Activated naive CD8-positive, alpha-beta T cell treated with anti-CD3 and anti-CD28 coated beads for 36 hours (primary cell): ENCODE measurements at places on chromosomes 16 and 17. TPM values are rescaled to one million over a fixed set of nuclear protein-coding genes. Genes with fewer than 3 reads are reported as not detected.

ACSM2B gene
- total RNA-seq = not detected

WIPI1 gene
- total RNA-seq = 8.9 TPM

CCL17 gene
- not detected for total RNA-seq

CCP110 gene
- total RNA-seq = 28.7 TPM

C16orf46 gene
- total RNA-seq = 0.39 TPM

SKAP1 gene
- 55.4 TPM for total RNA-seq

INCA1 gene
- total RNA-seq = 0.36 TPM

CEMP1 gene
- not detected for total RNA-seq

ARL5C gene
- total RNA-seq = not detected

NPIPB2 gene
- total RNA-seq = 6.2 TPM

SLC16A13 gene
- total RNA-seq = 6.2 TPM

CA4 gene
- not detected for total RNA-seq

ABI3 gene
- 55.5 TPM for total RNA-seq

SEC14L5 gene
- total RNA-seq = 0.10 TPM

CDH16 gene
- not detected for total RNA-seq

RNF222 gene
- total RNA-seq = 0.14 TPM

GRCh38 chr16:84808826-84809225 lies 11.0 kb upstream of the CRISPLD2 start:
- no peak for DNase-seq

GRCh38 chr17:19510903-19511302 lies 22.8 kb upstream of the SLC47A1 start:
- DNase-seq = no peak

DNA sequence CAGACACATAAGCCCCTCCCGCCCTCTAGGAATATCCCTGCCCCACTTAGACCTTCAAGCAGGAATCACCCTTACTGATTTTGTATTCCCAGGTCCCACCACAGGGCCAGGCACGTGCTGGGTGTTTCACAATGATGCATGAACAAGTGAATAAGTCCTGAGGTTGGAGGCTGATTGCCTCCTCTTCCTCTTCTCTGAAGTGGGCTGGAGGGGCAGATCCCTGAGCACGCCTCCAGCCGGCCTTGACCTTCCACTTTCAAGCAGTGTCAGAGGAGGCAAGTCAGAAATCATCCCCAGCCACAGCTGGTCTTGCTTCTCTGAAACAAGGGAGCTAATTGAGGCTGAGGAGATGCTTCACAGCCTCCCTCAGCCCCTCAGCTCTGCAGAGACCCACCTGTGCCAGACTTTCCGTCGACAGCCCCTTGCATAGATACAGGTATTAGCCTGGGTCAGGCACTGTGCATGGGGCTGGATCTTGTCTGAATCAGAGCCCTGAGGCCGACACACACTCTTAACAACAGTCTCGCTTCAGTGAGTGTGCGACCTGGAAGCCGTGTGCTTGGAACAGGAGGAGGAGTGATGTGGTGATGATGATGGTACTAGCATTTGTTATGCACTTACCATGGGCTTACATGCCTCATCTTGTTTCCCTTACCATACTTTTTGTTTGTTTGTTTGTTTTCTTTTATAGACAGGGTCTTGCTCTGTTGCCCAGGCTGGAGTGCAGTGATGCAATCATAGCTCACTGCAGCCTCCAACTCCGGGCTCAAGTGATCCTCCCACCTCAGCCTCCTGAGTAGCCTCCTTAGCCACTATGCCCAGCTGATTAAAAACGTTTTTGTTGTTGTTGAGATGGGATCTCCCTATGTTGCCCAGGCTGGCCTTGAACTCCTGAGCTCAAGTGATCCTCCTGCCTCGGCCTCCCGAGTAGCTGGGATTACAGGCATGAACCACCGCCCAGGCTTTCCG lies 15.0 kb downstream of the MRM1 start:
- no peak for DNase-seq

- no peak for DNase-seq
These were observed 68.7 kb downstream of the HIC1 start for GRCh38 chr17:2123375-2124251.

GRCh38 chr17:29181226-29181625 lies 1.0 kb upstream of the MYO18A start:
- no peak for DNase-seq

GRCh38 chr16:51971184-51971583 lies 575.8 kb downstream of the TOX3 start:
- DNase-seq = no peak

GRCh38 chr17:1032391-1032790 lies 35.5 kb downstream of the TIMM22 start:
- DNase-seq = no peak

- no peak for DNase-seq
These were observed 5.0 kb upstream of the FOXF1 start for GRCh38 chr16:86505185-86505898.

GRCh38 chr16:25012525-25012991 lies 2.6 kb downstream of the ARHGAP17 start:
- DNase-seq = no peak

- peak; percentile 43 for DNase-seq
These were observed 127.2 kb downstream of the HS3ST3B1 start for GRCh38 chr17:14427900-14428647.

GRCh38 chr17:32870969-32871368 lies 6.0 kb downstream of the MYO1D start:
- DNase-seq = no peak

DNA sequence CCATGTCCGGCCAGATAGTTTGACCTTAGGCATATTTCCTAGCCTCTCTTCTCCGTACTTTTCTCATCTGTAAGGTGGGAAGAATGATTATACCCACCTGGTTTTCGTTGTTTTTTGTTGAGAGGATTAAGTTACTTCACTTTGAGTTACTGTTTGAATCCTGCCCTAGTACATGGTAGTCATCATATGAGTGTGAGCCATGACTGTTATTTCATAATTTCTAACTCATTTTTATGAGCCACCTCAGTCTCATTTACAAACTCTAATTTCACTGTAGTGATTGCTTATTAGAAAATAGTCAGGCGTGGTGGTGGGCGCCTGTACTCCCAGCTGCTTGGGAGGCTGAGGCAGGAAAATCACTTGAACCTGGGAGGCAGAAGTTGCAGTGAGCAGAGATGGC lies 45.1 kb downstream of the YPEL2 start:
- DNase-seq = no peak

GRCh38 chr16:57148481-57148880 lies 37.4 kb downstream of the PSME3IP1 start:
- no peak for DNase-seq

- no peak for DNase-seq
These were observed 151.7 kb downstream of the PRKCB start for GRCh38 chr16:23987443-23987842.

DNA sequence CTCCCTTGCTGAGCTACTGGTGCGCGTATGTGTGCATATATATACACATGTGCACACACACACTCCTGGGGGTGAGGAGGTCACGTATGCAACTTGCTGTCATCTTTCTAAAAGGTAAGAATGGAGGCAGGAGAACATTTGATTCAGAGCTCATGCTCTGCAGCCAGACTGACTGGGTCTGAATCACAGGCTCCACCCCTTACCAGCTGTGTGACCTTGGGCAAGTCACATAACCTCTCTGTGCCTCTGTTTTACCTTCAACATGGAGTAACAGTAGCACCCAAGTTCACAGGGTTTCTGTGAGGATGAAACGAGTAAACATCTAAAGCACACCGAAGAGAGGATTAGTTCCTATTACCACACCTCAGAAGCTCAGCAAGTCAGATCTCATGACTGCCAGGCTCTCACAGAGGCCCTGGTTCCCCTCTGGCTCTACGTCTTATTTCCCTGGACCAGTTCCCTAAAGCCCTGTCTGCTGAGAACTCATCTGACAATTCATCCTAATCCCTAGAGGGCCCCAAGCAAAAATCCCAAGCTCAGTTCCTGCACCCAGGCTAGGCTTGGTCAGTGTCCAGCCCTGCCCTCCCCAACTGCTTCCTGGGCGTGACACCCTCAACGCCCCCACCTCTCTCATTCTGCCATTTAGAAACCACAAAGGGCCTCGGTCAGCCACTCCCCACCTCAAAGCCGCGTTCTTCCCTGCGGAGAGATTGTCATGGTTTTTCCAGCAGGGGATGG lies 28.7 kb downstream of the ABR start:
- DNase-seq = no peak

GRCh38 chr16:70418993-70419318 lies 19.9 kb downstream of the ST3GAL2 start:
- no peak for DNase-seq

DNA sequence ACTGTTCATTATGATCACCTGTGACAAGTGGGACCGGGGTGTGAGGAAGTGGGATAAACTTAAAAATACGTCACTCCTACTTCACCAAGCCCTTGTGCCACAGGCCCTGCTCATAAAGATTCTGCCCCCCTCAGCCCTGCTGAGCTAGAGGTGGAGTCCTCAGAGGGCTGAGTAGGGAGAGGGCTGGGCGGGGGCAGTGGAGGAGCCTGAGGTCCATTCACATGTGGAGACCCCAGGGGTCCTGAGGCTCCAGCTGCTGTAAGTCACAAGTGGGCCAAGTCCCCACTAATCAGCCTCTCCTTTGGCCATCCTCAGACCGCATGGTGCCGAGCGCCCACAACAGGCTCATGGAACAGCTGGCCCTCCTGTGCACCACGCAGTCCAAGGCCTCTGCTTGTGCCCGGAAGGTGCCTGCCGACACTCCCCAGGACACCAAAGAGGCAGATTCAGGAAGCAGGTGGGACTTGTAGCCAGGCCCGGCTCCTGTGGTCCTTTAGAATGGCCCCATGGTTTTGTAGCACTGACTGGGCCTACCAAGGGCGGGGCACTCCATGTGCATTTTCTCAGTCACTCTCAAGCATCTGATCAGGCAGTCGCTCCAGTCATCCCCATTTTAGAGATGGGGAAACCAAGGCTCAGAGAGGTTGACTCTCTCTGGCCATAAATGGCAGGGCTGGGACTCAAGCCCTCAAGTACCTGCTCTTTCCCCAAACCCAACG lies 10.4 kb downstream of the DNAAF8 start:
- DNase-seq = no peak

DNA sequence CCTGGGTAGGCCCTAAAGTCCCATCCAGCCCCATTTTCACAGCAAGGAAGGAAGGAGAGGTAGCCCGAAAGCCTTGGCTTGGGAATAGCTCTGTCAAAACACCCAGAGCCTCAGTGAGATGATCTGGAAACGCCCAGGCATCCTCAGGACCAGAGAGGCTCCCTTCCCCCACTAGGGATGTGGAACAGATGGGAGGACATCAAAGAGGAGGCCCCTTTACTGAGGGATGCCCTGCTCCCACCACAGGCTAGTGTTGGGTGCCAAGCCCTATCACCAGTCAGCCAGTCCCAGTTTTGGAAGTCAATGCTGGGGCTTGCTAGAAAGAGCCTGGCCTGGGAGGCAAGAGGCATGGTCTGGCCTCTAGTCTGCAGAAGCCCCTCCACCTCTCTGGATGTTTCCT lies 4.7 kb downstream of the TPPP3 start:
- no peak for DNase-seq

DNA sequence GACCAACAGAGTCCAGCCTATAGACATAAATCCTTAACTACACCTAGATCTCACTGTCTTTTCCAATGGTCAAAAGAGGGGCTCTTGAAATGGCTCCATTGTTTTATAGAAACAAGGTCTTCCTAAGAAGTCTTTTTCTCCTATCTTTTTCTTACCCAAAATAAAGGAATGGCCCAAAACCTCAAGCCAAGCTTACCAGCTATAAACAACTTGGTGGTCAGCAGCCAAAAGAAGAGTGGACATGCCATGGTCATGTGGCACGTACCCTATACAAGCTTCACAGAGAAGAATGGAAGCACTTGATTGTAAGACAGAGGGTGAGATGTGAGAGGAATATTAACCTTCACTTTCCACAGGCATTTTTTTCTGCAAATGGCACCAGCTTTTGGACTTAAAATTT lies 82.1 kb upstream of the GNAO1 start:
- no peak for DNase-seq

- DNase-seq = no peak
These were observed 45.8 kb downstream of the PITPNC1 start for GRCh38 chr17:67422897-67423296.

- DNase-seq = no peak
These were observed 16.2 kb upstream of the CPHXL start for GRCh38 chr16:75742424-75743047.

GRCh38 chr17:70137451-70138230 lies 31.7 kb upstream of the KCNJ2 start:
- DNase-seq = peak; percentile 23

DNA sequence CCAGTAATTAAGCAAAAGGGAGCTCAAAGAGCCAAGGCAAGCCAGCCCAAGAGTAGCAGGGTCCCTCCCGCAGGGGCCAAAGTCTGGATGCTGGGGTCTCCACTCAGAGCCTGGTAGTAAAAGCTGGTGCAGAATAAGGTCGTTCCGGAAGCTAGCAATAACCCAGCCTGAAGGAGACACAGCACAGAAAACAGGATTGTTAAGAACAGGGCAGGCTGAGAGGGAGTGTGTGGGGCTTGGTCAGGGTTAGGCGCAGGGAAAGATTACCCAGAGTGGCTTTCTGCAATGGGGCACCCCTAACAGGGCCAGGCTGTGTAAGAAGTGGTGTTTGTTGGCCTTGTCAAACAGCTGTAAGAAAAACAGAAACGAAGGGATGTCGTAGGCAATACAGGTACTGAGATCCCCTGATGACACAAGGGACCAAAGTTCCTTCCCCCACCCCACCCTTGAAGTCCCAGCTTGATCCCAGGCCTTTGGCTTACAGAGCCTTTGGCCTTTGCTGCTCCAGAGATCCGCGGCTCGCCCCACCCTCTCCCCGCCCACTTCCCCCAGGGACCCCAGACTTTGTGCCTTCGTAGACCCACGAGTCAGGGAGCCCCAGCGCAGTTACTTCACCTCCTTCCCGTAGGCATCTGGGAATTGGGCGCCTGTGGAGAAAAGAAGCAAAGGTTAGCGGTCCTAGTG lies 712 bp downstream of the TMEM256 start:
- peak; percentile 21 for DNase-seq
